ENCODE measurements at places on chromosomes 6 and 20.

DNA sequence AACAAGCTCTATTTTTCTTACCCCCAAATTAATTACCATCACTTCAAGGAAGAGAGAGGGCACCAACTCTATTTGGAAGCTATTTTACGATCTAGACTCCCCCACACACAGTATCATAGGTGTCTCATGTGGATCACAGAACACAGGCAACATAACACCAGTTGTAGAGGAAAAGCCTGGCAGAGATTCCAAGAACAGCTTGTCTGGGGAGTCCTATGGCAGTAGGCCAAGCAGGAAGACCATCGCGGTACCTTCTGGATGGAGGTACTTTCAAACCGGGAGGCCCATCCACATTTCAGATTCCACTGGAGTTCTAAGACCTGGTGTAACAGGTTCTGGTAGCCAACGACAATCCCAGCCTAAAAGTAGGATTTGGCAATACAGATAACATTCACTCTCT is 37.6 kb upstream of the SPDEF start:
- no peak for DNase-seq

GRCh38 chr6:45326698-45327417 is 1.3 kb upstream of the RUNX2 start:
- no peak for DNase-seq

DNA sequence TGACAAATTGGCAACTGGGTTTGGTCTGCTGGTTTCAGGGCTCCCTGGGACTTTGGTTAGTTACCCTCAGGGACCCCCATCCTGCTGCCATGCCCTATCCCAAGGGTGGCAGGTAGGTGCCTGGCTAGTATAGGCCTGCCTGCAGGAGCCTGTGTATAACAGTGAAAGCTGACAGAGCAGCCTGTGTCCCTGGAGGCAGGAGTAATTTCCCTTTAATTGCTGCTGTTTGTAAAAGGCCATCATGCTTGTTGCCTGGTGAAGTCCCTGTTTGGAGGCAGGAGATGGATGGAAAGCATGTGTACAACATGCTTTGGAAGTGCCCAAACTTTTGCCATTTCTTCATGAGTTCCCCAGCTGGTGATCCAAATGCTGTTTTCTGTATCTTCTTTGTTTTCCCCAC is 30.1 kb downstream of the CMTR1 start:
- DNase-seq = no peak

DNA sequence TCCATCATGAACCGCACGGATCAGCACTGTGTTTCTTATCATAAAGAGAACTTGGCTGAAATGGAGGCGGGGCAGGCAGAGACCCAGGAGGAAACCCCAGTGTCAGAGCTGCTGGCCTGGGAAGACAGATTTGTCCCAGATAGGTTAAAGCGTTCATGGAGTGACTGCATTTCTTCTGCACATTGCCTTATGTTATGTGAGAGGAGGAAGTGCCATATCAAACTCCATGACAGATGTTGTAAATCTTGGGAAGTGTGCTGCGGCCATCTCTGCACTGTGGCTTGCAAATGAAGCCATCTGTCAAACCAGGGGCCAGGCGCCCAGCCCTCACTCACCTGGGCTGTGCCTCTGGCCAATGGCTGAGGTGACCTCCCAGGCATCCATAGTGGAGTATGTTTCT is 163.0 kb downstream of the SLC24A3 start:
- no peak for DNase-seq

- no peak for DNase-seq
Observed at GRCh38 chr20:21609221-21609620, 95.4 kb upstream of the NKX2-2 start.

GRCh38 chr20:44092551-44093248 is 94.3 kb downstream of the JPH2 start:
- DNase-seq = peak; percentile 69

DNA sequence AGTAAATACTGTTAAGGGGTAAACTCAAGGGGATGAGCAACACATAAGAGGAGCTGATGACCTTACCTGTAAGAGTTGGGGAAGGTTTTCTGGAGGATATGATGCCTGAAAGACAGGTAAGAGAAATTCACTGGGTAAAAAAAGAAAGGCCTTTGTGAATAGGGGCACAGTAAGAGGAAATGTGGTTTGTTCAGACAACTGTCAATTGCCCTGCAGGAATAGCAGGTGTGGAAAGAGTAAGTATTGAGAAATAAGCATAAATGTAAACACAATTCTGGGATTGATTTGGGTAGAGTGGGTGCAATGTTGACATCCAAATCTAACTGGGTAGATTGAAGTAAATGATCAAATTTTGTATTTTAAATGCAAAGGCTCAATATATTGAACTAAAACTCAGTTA is 670.0 kb downstream of the DHX35 start:
- DNase-seq = no peak

- DNase-seq = no peak
Observed at GRCh38 chr20:61349447-61350165, 97.5 kb downstream of the CDH4 start.

- DNase-seq = no peak
Observed at GRCh38 chr6:13462458-13463327, 24.7 kb downstream of the GFOD1 start.

DNA sequence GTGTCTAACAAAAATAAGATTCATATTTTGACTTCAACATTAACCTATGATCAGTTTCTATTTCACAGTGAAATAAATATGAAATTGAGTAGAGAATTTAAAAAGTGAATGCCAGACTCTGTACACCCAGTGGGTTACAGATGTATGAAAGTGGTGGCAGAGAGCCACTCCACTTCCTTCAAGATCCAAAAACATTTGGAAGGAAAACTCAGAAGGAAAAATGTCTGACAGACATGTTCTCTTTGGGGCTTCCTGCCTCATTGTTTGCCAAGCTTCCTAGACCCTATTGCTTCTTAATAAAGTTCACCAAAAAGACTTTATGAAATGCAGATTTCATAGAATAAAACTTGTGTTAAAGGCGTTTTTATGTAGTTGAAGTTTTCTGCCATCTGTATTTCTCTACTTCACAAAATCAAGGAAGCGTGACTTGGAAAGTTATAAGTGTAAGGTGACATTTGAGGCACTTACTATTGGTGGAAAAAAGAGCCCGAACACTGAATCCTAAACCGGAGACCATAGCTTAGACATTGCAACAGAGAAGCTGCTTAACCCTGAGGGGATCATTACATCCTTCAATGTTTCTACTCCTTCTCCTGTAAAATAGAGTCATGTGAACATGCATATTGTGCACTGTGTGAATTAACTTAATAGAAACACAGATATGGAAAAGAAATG is 12.8 kb downstream of the HMGCLL1 start:
- DNase-seq = no peak

GRCh38 chr20:62780696-62781095 is 15.6 kb upstream of the MRGBP start:
- DNase-seq = no peak

- peak; percentile 38 for DNase-seq
Observed at GRCh38 chr6:148998704-148999103, 251.9 kb downstream of the UST start.

DNA sequence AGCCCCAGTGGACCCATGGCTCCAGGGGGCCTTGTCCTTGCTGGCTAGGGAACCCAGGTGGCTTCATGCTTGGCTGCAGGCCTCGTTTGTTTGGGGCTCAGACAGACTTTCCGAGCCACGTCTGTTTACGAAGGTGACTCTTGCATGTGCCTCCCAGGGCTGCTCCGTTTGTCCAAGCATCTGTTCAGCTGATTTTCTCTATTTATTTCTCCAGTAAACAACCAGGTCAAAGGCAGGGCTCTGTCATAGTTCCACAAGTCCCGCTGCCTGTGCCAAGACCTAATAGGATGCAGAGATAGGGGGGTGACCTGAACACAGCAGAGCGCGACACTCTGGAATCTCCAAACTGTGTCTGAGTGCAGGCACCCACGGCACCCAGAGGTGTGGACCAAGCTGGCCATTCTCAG is 12.8 kb upstream of the SPO11 start:
- no peak for DNase-seq

DNA sequence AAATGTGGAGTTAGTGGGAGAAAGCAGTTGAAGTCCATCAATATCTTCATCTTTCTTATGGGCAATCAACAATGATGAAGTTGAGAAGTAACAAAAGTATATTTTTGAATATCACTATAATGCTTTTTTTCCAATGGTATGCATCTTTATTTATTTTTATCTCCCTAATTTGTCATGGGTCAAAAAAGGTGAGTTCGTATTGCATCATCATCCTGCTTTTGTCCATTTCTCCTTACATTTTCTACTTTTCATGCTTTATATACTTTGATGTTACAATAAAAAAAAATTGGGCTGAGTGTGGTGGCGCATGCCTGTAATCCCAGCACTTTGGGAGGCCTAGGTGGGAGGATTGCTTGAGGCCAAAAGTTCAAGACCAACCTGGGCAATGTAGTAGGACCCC is 101.2 kb upstream of the STXBP5 start:
- no peak for DNase-seq

Measured in fibroblast of mammary gland (primary cell).